NCI-H748 treated with DMSO at 0.1 percent for 48 hours (cell line): ENCODE measurements at places on chromosomes 1 and 21.

DNA sequence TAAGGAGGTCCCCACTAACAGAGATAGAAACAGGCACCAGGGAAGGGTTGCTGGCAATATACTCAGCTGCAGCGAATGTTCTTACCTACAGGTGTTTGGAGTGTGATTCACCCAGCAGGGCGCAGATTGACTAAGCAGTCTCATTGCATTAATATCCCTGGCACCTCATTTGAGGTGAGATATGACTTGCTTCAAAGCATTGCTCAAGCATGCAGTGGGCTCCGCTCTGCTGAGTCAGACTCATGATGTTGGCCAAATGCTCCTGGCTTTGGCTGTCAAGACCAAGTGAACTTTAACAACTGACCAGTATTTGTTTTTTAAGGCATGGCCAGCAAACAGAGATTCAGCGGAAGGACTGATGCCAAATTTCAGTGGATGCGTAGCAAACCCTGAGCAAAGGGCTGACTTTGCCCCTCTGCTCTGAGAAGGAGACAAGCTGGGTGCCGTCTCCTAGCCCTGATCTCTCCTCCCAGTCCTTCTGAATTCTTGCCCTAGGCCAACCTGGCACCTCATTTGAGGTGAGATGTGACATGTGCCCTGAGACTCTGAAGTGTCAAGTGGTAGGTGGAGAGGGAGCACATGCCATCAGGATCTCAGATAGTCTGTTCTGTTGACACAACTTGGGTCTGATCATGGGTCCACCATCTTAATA, 187.1 kb upstream of the COA6 start:
- DNase-seq, result no peak

DNA sequence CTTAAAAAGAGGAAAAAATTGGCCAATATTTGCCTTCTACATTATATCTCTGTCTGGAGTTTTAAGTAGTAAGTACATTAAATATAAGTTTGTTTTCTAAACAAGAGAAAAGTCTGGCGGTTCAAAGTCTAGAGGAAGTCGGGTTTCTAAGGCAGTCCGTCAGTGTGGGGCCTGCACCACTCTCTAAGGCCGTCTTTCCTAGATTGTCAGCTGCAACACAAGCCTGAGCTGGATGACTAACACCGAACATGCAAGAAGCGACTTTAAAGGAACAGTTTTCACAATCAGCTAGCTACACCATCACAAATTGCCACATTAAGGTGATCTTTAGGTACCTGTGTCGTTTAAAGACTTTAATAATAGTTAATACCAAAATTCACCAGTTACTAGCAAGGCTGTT, 19.6 kb downstream of the CCSAP start:
- no peak for DNase-seq

GRCh38 chr1:111378791-111379190, 48.7 kb downstream of the OVGP1 start:
- DNase-seq, result no peak

- no peak for DNase-seq
These were observed 27.2 kb upstream of the SRP9 start for GRCh38 chr1:225750420-225750819.

GRCh38 chr1:150544204-150544603, 5.0 kb upstream of the ADAMTSL4 start:
- DNase-seq, result peak; percentile 76

GRCh38 chr1:115832651-115833050, 8.3 kb downstream of the NHLH2 start:
- DNase-seq, result no peak
